ENCODE measurements at places on chromosomes 6 and 20.

DNA sequence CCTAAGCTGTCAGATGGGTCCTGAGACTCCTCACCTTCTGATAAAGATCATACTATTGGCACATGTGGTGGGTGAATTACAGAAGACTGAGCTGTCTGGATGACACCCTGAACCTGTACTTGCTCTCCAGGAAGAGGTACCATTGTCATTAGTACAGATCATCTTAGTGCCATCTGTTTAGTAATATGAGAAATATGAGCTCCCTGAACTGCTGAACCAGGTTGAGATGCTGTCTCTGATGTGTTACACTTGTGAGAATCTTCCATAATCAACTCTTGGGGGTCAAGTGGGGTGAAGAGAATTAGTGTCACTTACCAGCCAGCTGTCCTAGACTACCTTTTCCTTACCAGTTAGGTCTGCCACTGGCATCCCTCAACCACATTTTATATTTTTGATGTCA, 531.0 kb downstream of the EPHA7 start:
- no peak for DNase-seq

- peak; percentile 65 for DNase-seq
Observed at GRCh38 chr6:71721642-71722041, 164.7 kb upstream of the RIMS1 start.

DNA sequence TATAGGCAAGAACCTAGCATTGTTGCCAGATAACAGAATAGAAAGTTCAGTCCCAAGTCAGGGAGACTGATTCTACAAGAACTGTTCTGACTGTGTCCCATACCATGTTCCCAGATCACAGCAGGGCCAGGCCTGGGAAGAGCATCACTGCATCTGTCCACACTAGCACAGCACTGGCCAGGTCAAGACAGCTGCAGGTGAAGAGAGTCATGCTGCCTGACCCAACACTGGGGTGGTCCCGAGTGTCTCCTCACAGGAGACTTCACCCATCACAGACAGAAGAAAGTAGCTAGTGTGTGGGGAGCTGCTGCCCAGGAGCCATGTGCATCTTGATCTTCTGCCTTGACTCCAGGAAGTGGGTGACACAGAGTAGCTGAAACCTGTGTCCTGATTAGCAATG, 1.3 kb upstream of the CST9L start:
- no peak for DNase-seq

DNA sequence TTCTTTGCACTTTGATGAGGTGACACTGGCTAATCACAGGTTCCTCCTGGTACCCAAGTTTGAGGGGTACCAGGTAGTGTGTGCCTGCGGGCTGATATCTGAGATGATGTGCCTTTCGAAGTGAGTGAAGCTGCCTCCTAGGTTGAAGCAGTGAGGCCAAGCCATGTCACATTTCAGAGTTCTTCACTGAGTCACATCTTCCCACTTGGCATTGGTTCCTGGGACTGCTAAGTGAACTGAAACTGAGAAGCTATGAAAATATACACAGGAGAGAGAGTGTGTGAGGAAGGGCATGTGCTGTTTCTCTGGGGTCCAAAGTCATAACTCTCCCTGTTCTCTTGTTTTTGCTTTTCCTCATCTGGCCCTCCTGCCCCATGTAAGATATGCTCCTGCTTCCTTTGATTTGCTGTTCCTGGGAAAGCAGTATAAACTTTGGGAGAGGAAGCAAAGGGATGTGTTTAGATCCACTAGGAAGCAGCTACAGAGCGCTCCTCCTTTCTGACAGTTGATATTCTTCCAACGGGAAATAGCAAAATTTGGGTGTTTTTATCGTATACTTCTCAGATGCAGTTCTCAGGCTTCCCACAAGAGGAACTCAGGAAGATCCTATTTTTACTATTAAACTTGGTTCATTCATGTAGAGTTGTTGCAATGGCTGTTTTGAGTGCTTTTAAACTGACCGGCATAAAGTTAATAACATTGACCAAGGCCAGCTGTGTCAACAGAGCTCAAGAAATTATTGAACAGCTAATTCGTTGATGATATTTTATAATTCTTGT, 153.7 kb downstream of the MOXD1 start:
- DNase-seq, result no peak

GRCh38 chr6:144315981-144316861, 31.1 kb downstream of the UTRN start:
- DNase-seq, result no peak
